Smooth muscle cell of trachea (primary cell): ENCODE measurements at places on chromosomes 12 and 14. TPM values are rescaled to one million over a fixed set of nuclear protein-coding genes. Genes with fewer than 3 reads are reported as not detected.

DCN gene
- total RNA-seq = 863 and 1,986 TPM in 2 replicates

PIANP gene
- 0.33 and 1.0 TPM in 2 replicates for total RNA-seq

TAS2R19 gene
- total RNA-seq = 4.5 and 9.6 TPM in 2 replicates

KRT85 gene
- total RNA-seq = not detected in 2 replicates

RASSF9 gene
- 0.66 and 0.87 TPM in 2 replicates for total RNA-seq

REP15 gene
- total RNA-seq = 0.83 and 1.3 TPM in 2 replicates

TC2N gene
- 0.29 and 1.2 TPM in 2 replicates for total RNA-seq

CDCA3 gene
- 3.3 and 25.9 TPM in 2 replicates for total RNA-seq

GPX2 gene
- not detected in 2 replicates for total RNA-seq

RNASE3 gene
- not detected in 2 replicates for total RNA-seq

MGST1 gene
- total RNA-seq = 123 and 160 TPM in 2 replicates

SMCO2 gene
- 0.15 and 0.17 TPM in 2 replicates for total RNA-seq

RD3L gene
- not detected in 2 replicates for total RNA-seq

NIN gene
- 29.6 and 43.5 TPM in 2 replicates for total RNA-seq

CCDC38 gene
- not detected in 2 replicates for total RNA-seq

DHRS2 gene
- total RNA-seq = 0.33 TPM in 1 of 2 replicates, not detected in the other

DNAH10 gene
- 0.15 and 0.17 TPM in 2 replicates for total RNA-seq

CACNA1C gene
- total RNA-seq = 9.2 and 28.1 TPM in 2 replicates

TSPAN8 gene
- 0.15 TPM in 1 of 2 replicates, not detected in the other for total RNA-seq

DIO2 gene
- total RNA-seq = 6.0 and 16.1 TPM in 2 replicates

NUAK1 gene
- 3.2 and 4.5 TPM in 2 replicates for total RNA-seq

LRRK2 gene
- 12.1 and 15.3 TPM in 2 replicates for total RNA-seq

ACSS3 gene
- total RNA-seq = 15.7 and 19.8 TPM in 2 replicates

ASB2 gene
- 0.50 and 1.2 TPM in 2 replicates for total RNA-seq

C12orf42 gene
- not detected in 2 replicates for total RNA-seq

STXBP6 gene
- total RNA-seq = 6.1 and 9.6 TPM in 2 replicates

MYH6 gene
- total RNA-seq = not detected in 2 replicates

GZMH gene
- total RNA-seq = not detected in 2 replicates

RBMS2 gene
- 16.4 and 18.2 TPM in 2 replicates for total RNA-seq

LALBA gene
- not detected in 2 replicates for total RNA-seq

DEGS2 gene
- under 0.01 and 1.5 TPM in 2 replicates for total RNA-seq

KRT78 gene
- not detected in 2 replicates for total RNA-seq

MYBPC1 gene
- not detected in 2 replicates for total RNA-seq

USP44 gene
- total RNA-seq = 10.2 and 18.7 TPM in 2 replicates

SART3 gene
- 55.6 and 65.5 TPM in 2 replicates for total RNA-seq

MAP3K9 gene
- 0.15 and 0.17 TPM in 2 replicates for total RNA-seq
